Activated CD8-positive, alpha-beta memory T cell treated with anti-CD3 and anti-CD28 coated beads for 24 hours (primary cell): ENCODE measurements at places on chromosomes 2 and 18.

DNA sequence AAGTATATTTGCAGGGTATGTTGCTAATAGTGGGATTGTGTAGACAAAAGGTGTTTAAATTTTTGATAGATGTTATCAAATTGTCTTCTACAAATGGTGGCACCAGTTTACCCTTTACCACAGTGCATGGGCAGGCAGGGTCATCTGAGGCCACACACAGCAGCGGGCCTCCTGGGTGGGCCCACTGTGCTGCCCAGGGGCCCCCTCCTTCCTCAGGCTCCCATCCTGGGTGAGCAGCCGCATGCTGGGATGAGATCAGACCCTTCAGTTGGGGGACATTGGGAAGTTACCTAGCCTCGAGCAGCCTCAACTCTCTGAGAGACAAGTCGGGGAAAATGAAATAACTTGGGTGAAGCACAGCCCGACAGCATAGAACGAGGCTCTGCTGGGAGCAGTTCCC lies 9.7 kb downstream of the MYO7B start:
- no peak for DNase-seq

- DNase-seq = peak; percentile 88
Measured at GRCh38 chr2:38508311-38509039, 94.3 kb downstream of the HNRNPLL start.

DNA sequence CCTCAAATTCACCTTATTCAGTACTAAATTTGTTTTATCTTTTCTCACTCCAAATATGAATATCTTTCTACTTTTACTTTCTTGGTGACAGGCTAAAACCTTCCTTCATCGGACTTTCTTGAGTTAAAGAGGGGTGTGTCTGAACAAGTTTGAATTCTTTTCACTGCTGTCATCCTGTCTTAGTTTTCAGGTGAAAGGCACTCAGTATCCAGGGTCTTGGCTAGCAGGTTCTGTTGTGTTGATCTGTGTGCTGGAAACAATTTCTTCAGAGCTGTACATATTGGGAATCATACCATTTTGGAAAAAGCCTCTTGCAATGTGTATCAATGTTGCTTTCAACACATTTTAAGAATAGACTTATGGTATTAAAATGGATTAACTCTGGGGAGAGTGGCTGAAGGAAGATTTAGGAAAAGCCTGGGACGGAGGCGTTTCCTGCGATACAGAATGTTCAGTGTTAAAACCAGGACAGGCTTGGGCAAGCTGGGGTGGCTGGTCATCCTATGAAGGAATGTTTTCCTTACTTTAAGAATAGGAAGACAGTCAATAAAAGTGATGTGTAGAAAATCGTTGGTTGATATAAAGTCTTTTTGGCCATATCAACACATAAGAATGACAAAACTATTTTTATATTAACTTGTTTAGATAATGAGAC lies 350.7 kb upstream of the SPRED2 start:
- no peak for DNase-seq

DNA sequence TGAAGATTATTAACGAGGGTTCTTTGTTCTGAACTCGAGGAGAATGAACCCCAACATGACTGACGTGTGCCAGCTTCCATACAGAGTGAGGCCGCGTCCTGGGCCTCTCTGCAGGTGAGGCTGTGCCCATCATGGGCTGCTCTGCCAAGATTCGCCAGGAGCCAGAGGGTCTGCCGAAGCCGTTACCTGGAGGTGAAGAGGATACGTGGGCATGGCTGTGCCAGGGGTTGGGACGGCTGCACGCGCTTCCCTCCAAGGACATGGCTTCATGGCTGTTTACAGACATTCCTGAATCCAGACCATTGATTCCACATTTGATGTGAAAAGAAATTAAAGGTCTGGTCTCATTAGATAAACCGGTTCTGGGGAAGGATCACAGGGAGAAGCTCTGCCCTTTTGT lies 211.4 kb upstream of the SALL3 start:
- DNase-seq = peak; percentile 41

- DNase-seq = no peak
Measured at GRCh38 chr2:144385381-144385780, 134.5 kb downstream of the ZEB2 start.

- DNase-seq = no peak
Measured at GRCh38 chr2:218671097-218671653, 627 bp downstream of the RNF25 start.

DNA sequence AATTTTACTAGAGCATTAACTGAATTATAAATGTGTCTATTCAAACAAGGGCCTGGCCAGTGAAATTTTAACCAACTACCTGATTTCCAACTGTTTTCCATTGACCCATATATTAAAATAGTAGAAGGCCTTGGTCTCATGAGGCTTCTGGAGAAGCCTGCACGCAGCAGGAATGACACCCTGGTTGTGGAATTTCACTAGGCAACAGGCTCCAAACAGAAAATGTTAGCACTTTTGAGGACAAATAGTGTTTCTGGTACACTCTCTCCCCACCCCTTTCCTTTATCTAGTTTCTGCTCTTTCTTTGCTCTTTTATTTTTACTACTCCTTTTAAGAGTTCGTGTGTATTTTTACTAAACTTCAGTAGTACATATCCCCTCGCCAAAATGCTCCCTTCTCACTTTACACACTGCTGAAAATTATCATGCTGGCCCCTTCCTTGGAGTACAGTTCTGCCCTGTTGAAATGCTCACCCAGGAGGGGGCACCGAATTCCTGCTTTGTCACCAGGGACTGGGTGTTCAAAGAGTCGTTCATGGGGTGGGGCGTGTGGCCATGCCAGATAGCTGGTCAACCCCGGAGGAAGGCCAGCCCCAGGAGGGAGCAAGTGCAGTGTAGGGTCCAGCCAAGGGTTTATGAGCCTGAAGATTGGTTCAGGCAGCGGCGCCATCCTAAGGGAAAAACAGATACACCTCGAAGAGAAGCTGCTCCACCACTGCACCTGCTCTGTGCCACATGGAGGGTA lies 22.1 kb upstream of the COL6A3 start:
- no peak for DNase-seq

GRCh38 chr2:16638946-16639345 lies 26.7 kb downstream of the CYRIA start:
- DNase-seq = no peak
